Stimulated activated CD4-positive, alpha-beta T cell treated with anti-CD3 and anti-CD28 coated beads, Interleukin-1b, Interleukin-23, amount 100 ng/mL, for 1 hour (primary cell): ENCODE measurements at places on chromosomes 1 and 21.

DNA sequence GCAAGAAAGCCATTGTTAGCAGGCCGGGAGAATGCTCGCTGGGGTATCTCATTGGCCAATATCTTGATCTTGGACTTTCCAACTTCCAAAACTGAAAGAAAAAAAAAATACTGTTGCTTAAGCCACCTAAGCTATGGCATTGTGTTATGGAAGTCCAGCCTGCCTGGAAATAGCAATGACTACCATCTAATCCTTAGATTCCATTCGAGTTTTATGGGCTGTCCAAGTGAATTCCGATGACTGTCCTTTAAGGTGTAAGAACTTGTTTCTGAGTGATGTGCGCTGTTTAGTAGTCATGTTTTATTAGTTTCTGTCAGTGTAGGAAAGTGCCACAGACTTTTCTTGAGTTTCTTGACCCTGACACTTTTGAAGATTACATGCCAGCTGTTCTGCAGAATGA, 762.6 kb downstream of the USP25 start:
- DNase-seq: no peak

GRCh38 chr1:25103164-25103795, 129.0 kb downstream of the SYF2 start:
- no peak for DNase-seq

DNA sequence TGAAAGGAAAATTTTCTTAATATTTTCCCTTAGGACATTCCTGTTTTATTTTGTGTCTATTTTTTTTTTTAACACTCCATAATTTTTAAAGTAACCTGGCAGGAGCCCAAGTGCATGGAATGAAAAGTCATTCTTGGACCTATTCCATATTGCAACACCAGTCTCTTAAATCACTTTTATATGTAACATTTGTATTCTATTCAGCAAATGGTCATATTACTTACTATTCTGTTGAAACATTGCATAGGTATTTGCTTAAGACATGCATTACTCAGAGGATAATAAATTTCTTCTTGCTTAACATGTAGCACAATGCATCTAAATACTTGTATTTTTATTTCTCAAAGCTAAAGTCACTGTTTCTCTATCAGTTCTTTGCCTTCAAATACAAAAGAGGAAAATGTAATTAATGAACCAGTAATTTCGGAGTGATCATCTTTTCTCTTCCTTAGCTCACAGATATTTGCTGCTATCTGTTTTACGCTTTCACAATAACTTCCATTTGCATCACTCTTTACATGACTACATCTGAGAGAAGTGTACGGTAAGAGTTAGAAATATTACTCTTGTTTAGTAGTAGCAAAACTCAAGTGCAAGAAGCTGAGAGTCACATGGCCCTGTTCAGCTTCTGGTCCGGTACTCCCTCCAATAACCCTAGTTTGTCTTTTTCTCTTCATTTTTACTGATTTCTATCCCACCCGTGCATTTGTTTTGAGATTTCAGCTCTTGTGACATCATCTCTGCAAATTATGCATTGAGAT, 394.8 kb downstream of the USP25 start:
- DNase-seq: no peak

GRCh38 chr1:155166471-155167165, 6.5 kb downstream of the KRTCAP2 start:
- no peak for DNase-seq
